AG08396 (cell line): ENCODE measurements at places on chromosomes 12 and 14.

- DNase-seq, result no peak
Observed at GRCh38 chr14:99124482-99125105, 147.4 kb downstream of the BCL11B start.

DNA sequence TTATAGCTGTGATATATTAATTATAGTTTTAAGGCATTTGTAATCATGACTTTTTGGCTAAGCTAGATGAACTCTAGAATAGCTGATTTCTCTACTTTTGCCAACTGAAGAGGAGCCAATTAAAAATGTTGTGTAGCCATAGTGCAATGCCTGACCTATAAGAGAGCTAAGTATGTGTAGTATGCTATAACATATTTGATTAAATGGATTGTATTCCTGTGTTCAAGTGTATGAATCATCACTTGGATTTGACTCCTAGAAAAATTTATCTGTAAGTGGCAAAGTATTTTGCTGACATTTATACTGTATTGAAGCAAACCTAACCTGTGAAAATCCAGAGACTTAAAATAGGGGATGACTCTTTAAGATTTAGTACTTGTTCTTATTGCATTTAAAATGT is 34.2 kb downstream of the PCNX4 start:
- no peak for DNase-seq

DNA sequence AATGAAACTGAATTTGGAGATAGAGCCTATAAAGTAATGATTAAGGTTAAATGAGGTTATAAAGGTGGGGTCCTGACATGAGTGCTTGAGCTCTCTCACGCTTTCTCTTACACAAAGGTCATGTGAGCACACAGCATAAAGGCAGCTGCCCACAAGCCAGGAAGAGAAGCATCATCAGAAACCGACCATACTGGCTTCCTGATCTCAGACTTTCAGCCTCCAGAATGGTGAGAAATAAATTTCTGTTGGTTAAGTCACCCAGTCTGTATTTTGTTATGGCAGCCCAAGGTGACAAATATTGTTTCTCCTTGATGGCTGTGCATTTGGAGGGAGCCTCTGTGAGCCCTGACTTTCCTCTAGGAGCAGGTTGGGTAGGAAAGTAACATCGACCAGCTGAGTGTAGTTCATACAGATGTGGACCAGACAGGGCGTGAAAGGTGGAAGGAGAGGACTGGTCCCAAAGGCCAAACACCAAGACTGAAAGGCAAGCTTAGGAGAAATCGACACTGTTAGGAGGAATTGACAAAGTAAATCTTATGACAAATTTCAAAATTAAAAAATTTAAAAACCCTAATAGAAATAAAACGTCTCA is 97.6 kb upstream of the SLC38A2 start:
- DNase-seq, result no peak

DNA sequence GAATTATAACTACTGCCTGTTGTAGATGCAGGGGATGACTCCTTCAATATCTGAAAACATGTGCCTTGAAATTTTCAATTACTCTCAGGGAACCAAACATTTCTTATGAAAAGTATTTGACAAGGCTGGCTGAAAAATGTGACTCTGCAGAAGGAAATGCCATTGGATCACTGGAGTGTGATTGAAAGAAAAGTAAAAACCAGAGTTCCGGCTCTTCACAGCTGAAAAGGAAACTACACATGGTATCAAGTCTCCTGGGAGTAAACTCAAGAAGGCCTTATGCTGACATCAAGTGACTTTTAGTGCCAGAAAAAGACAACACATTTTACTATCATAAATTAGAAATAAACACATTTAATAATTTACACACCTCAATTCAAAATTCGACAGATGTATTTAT is 693.0 kb downstream of the LRFN5 start:
- no peak for DNase-seq

GRCh38 chr14:72142328-72142727 is 210.1 kb downstream of the RGS6 start:
- no peak for DNase-seq

GRCh38 chr14:64943556-64943955 is 1.0 kb upstream of the GPX2 start:
- DNase-seq, result no peak

DNA sequence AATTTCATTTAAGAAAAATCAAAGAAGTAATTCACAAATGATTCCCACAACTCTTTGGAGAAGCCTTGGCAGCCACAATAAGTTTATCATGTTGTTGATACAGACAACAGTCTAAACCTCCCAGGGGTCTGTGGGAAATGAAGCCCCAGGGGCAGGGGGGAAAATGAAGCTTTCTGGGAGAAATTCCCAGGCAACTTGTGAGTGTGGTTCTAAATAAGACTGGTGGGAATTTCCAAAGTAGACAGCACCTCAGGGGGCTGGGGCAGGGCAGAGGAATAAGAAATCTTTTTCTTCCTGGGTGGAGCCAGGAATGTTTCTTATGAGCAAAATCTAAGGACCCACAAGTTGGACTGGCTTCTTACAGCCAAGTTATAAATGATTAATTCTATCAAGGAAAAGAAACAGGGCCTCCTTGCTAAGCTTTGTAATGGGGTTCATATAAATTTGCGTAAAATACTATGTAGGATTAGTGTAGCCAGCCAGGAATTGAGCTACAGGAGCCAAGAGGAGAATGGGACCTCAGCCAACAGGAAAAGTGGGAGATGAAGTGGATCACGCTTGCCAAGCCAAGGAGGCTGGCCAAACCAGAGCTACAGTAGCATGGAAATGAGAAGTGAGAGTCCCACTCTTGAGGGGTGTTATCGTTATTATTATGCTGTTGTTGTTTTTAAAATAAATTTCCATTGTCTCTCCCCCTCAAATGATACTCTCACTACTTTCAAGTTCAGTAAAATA is 182.9 kb upstream of the FAR2 start:
- DNase-seq, result no peak
